ENCODE measurements at places on chromosomes 12 and 14.

- DNase-seq, result no peak
Observed at GRCh38 chr12:106780010-106780631, 5.6 kb downstream of the RIC8B start.

DNA sequence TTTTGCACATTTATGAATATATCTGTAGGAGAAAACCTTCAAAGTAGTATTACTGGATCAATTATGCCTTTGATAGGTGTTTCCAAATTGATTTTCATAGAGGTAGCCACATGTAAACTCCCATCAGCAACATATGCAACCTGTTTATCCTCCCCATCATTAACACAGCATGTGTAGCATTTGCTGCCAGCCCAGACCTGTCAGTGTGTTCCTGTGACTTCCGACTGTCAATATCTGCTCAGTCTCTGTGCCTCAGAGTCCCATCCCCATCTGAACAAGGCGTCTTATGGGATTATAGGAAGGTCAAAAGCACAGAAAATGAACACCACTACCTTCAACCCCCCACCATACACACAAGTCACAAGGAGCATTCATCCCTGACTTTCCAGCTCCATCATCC, 9.5 kb upstream of the CAPRIN2 start:
- no peak for DNase-seq

- no peak for DNase-seq
Observed at GRCh38 chr12:106906715-106907114, 49.0 kb upstream of the TMEM263 start.

GRCh38 chr14:65170318-65170717, 68.0 kb upstream of the MAX start:
- DNase-seq, result no peak

- DNase-seq, result no peak
Observed at GRCh38 chr14:33931461-33931860, 19.4 kb downstream of the EGLN3 start.

GRCh38 chr12:131312793-131313545, 359.3 kb downstream of the ADGRD1 start:
- no peak for DNase-seq

DNA sequence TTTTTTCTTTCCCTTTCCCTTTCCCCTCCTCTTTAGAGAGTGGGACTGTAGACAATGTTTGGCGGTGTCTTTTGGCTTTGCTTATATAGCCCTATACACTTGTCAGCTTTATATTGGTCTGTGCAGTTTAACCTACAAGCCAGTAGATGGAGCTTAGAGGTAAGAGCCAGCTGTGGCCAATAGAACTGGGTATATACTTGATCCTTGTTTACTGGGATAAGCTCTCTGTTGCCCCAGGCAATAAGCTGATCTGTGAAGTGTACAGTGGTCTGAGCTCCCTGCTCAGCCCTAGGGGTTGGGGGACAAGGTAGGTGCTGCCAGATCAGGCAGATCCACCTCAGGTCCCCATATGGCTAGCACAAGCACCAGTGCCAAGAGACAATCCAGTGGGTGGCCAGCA, 434.1 kb downstream of the NOVA1 start:
- DNase-seq, result no peak

DNA sequence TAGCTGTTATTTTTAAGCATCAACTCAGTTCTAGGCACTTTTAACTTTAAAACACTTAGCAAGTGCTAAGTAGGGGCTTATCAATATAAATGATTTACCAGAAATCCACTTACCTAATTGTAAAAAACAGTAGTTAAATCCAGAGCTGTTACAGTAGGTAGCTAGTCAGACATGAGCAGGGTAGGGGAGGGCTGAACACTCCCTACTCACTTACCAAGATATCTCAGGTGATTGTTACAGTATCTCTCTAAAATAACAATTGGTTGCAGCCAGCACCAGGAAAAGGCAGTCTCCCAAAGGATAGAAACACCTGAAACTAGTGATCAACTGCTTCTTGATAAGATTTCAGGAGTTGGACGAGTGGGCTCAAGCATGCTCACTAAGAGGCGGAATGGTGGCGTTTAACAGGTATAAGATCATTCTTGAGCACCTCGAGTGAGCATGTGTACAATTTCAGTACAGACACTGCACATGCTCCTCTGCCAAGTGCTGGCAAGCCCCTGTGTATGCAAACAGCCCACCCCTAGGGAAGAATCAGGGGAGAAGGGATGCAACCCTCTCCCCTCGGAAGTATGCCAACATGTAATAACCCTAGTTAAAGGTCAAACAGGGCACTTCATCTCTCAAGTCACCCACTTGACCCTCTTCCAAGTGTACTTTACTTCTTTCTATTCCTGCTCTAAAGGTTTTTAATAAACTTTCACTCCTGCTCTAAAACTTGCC, 1113.6 kb upstream of the SEL1L start:
- no peak for DNase-seq

GRCh38 chr12:122159882-122160281, 14.1 kb downstream of the IL31 start:
- DNase-seq, result no peak

GRCh38 chr14:64855721-64856528, 23.8 kb downstream of the SPTB start:
- no peak for DNase-seq

GRCh38 chr12:70736351-70737133, 99.3 kb upstream of the PTPRB start:
- DNase-seq, result no peak
